Umbilical cord (tissue), 2 donors: ENCODE measurements at places on chromosomes 7 and 10. TPM values are rescaled to one million over a fixed set of nuclear protein-coding genes. Genes with fewer than 3 reads are reported as not detected.

- DNase-seq: no peak
Observed at GRCh38 chr10:130105724-130106123, 4.9 kb downstream of the C10orf143 start.

DNA sequence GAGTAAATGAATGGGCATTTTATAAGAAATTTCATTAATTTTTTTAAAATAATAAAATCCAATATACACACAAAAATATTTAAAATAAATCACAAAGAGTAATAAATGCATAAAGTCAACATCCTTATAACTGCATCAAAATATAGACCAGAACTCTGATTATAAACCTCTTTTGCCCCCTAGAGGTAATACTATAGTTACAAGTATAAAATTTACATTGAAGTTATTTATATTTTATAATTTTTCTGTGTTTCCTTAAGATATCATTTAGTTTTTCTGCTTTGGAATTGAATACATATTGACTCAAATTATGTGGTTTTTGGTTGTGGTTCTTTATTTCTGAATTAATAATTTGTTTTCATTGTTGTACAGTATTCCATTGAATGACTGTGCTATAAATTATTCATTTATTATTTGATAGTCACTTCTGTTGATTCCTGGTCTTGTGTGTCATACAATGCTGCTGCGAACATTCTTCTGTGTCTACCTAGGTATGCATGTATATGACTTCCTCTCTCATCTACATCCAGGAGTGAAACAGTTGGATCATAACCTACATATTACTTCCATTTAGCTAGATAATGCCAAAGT lies 673.6 kb downstream of the IPMK start:
- DNase-seq: no peak

GRCh38 chr10:129810-130209 lies 5.4 kb upstream of the ZMYND11 start:
- DNase-seq: no peak

Gene SLC26A5
- not detected for total RNA-seq

DNA sequence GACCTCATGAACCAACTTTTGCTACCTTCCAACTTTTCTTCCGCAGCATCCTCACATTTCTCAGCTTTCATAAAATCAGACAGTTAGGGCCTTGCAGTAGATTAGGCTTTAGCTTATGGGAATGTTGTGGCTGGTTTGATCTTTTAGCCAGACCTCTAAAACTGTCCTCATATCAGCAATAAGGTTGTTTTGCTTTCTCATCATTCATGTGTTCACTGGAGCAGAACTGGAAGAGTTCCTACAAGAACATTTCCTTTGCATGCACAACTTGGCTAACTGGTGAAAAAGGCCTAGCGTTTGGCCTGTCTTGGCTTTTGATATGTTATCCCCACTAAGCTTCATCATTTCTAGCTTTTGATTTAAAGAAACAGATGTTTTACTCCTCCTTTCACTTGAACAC lies 130.0 kb upstream of the LRRTM3 start:
- DNase-seq: peak; percentile 97

- no peak for DNase-seq
Observed at GRCh38 chr10:113368666-113369364, 184.0 kb upstream of the HABP2 start.

DNA sequence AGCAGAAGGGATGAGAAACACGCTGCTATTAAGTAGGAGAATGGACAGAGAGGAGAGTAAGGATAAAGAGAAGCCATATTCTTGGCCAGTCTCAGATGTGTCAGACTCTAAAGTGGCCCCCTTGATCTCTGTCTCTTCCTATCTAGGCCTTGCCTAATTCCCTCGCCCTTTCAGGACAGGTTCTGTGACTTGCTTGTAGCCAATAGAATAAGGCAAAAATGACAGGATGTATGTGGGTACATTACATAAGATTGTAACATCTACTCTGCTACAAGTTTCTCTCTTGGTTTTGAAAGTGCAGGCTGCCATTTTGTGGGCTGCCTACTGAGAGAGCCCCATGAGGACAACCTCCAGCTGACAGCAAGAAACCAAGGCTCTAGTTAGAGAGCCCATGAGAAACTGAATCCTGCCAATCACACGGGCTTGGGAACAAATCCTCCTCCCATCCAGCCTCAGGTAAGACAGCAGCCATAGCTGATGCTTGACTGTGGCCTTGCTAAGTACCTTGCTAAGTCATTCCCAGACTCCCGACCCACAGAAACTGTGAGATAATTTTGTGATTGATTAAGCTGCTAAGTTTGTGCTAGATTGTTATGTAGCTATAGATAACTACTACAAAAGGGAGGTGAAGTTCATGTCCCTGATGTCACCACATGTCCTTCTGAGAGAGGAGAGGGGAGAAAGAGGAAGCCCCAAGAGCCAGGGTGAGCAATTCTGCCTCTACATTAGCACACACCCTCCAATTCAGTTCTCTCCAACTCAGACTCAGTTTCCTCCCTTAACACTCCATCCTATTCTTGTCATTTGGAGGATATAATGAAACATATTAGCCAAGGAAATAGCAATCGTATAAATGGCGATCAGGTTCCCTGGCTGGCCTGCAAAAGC lies 185.5 kb downstream of the SGMS1 start:
- no peak for DNase-seq

DNA sequence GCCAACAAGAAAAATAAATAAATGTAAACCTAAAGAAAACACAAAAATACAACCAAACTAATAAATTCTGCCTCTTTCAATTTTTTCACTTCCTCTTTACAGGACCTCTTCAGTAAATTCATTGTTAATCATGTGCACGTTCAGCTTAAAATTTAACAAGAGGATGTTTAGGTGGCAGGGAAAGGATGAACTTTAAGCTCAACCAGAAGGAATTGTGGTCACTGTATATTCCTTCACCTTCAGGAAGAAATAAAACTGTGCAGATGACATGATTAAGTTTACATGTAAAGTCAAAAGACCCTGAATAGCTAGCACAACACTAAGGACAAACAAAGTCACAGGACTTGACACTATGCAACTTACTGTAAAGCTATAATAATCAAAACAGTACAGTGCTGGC lies 33.0 kb downstream of the KIF5B start:
- DNase-seq: no peak
